ENCODE measurements at places on chromosomes 5 and 9.

DNA sequence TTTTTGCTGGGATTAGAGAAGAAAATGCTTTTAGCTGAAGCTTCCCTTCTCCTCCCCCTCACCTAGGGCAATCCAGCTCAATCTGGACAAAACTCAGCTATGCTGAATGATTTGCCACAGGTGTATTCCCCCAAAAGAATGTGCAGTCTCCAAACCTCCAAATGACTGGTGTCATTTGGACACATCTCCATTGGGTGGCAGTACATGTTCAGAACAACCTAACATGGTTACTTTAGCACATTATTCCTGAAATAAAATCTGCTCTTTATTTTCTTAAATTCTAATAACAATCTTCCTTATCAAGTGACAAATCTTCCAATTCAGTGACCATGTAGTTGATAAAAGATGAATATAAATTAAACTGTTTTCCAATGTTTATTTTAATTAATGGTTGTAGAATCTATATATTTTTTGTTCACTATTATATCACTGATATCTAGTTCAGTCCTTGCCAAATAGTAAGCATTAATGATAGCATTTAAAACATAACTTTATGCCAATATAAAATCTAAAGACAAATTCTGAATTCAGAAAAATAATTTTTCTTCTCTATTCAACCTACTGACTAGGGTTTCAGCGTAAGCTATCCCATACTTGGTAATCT is 61.3 kb upstream of the MOCS2 start:
- peak; percentile 13 for DNase-seq

DNA sequence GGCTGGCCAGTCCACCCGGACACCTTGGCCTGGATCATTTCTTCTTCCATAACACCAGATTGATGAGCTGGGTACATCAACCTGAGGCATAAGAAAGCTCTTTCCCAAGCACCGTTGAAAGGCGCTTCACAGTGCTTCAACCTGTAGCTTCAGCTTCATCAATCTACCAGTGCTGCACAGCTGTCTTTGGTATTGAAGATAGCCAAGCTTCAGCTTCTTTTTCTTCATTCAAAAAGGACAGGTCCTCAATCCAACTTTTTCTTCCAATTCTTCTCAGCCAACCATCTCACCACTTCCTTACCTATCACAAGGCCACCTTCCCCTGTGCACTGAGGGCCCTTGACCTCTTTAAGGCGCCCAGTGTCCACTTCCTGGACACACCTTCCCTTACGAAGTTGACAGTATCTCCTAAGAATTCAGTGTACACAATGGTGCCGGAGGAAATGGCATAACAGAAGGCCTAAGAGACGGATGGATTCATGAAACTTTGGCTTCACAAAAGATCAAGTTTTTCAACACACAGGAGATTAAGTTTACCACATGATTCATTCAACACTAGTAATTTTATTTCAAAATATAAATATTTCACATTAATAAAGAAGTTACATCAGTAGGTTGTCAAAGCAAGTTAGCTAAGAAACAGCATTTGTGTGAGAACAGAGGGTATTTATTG is 1.4 kb upstream of the CTNNAL1 start:
- no peak for DNase-seq

DNA sequence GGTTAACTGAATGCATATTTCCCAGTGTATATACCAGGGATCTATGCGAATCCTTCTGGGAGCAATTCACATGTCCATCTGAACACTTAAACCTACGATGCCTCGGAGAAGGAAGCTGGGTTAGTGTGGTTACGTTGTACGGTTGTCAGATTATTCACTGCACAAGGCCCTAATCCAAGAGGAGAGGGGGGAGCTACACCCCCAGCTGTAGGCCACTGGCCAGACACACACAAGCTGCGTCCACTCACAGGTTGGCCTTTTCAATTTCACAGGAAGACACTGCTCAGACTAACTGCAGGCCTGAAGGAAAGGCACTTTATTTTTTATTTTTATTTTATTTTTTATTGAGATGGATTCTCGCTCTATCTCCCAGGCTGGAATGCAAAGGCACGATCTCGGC is 184.5 kb upstream of the GNA14 start:
- no peak for DNase-seq

- DNase-seq: no peak
These were observed 27.9 kb downstream of the RFX3 start for GRCh38 chr9:3497857-3498256.

- DNase-seq: no peak
These were observed 12.3 kb upstream of the STING1 start for GRCh38 chr5:139494832-139495231.

GRCh38 chr5:39933061-39933460 is 508.3 kb upstream of the DAB2 start:
- DNase-seq: no peak

DNA sequence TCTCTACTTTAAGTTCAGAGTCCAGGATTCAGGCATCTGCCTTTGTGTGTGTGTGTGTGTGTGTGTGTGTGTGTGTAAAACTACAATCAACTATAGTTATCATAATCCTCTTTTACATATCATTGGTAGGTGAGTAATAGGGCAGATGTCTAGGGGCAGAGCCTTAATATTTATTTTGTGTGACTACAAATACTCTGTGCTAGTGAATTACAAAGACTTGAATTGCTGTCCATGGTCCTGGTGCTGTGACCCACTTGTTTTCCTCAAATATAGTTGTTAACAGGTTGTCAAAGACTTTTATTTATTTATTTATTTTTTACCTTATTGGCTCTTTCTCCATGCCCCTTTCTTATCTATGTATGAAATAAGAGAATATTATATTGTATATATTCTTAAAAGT is 196.8 kb downstream of the ANXA1 start:
- peak; percentile 15 for DNase-seq

- no peak for DNase-seq
These were observed 836.7 kb upstream of the CDH10 start for GRCh38 chr5:25481463-25481862.

DNA sequence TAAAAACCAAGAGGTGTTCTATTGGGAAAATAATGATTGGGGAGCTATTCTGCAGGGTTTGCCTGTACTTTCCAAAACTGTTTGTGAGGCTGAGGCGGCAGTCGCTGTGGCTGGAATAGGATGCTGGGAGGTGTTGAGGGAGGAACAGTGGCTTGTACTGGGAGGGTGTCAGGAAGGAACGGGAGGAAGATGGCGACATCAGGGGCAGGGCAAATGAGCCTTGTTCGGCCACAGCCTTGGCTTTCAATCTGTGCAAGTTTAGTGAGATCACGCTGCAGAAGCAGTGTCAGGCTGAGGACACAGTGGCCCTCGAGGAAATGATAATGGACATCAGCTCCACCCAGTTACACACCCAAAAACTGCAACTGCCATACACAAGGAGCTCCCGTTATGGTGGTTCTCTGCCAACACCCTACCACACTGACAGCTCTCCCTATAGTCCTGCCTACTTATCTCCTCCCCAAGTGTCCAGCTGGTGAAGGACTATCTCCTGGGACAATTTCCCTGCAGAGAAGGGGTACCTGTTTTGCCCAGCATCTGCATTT is 27.3 kb downstream of the KIF2A start:
- DNase-seq: no peak

DNA sequence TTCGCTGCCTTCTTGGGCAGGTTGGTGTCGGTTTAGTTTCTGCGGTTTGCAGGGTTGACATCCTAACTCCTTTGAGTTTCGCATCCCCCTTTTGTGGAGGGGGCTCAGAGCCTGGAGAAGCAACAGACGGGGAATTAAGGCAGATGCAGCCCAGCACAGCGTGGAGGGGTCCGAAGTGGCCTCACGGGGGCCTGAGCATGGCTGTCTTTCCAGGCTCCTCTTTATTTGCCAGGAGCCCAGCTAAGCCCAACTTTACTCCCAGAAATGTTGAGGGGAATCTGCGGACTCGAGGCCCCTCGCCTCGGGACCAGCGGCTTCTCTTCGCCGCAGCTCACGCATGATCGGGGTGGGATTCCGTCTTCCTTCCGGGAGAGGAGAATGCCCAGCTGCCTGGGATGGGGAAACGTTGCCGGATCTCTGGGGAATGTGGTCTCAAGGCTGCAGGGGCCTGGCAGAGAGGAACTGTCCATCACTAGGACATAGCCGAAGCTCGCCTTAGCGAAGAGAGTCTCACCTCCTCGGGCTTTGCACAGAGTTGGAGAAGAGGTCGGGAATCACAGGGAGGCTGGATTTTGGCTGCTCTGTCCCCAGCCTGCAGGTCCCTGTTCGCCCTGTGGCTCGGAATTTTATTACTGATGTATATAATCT is 1.3 kb downstream of the RAI14 start:
- DNase-seq: no peak

DNA sequence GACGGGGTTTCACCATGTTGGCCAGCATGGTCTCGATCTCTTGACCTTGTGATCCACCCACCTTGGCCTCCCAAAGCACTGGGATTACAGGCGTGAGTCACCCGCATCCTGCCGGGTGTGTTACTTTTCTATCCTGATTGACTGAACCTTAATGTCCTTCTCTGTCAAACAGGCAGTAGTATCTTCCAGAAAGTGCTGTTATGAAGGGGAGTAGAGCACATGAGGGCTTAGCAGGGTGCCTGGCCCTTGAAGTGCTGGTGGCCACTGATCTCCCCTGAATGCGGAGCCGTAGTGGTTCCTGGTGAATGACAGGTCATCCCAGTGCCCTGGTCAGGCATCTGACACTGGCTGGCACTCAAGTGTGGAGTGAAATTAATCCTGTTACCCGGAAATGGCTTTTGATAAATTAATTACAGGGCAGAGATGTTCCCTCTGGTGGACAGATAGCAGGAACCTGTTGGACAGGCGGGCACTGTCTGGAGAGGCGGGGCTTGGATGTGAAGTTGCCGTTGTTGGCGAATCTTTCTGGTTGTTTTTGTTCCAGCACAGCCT is 28.4 kb downstream of the PRRC2B start:
- no peak for DNase-seq

GRCh38 chr5:174707671-174708070 is 16.7 kb upstream of the MSX2 start:
- DNase-seq: no peak

GRCh38 chr5:38680094-38680825 is 123.8 kb upstream of the LIFR start:
- no peak for DNase-seq

- no peak for DNase-seq
These were observed 15.3 kb downstream of the RORB start for GRCh38 chr9:74512416-74512815.

DNA sequence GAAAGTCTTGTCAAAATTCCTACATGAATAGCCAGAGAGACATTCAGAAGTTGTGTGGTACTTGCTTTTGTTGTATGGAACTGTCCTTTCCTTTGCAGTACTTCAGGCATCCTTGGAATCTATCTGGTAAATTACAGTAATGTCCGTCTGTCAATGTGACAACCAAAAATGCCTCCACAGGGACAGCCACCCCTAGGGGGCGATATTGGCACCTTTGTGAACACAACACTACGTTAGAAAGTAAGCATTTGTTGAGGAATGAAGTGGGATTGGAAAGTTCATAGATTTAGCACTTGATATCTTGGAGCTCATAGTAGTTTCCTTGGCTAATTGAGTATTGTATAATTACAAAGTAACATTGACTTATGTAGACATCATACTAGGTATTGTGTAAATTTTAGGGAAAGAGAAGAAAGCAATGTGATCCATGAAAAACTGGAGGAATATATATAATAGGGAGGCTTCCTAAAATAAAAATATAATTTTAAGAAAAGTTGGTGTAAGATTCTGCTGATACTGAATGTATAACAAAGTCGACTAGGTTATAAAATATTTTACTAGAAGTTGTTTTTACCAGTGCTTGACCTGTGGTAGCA is 32.7 kb downstream of the TMEFF1 start:
- DNase-seq: peak; percentile 68

DNA sequence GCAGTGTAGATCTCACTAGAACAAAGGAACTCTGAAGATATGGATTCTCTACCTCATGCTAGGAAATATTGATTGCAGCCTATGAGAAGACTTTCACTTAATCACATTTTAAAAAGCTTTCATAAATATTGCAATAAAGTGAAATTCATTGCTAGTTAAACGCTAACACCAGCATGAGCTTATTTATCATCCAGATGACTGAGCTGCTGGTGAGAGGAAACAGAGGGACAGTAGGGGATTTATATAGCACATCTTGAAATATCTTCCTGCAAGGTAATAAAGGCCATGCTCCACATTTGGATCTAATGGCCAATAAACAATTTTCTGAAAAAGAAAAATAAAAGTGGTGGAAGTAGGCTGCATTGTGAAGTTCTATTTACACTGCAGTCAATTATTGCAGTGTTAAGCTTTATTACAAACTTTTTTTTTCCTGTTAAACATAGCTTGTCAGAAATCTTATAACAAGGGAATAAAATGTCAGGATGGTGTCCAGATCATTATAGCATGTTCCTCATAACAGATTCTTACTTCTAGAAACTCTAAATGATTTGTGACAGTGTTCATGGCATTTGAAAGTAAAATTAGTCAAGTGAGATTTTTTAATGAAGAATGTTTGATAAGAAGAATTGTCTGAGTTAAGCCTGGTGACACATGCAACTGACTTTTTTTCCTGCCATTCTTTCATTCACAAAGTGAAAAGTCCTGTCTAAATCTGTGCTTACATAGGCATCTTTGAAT is 342.6 kb downstream of the DMAC1 start:
- DNase-seq: no peak

- no peak for DNase-seq
These were observed 17.3 kb upstream of the SPTLC1 start for GRCh38 chr9:92132501-92132900.

GRCh38 chr9:111805262-111805661 is 10.5 kb upstream of the SHOC1 start:
- DNase-seq: no peak

DNA sequence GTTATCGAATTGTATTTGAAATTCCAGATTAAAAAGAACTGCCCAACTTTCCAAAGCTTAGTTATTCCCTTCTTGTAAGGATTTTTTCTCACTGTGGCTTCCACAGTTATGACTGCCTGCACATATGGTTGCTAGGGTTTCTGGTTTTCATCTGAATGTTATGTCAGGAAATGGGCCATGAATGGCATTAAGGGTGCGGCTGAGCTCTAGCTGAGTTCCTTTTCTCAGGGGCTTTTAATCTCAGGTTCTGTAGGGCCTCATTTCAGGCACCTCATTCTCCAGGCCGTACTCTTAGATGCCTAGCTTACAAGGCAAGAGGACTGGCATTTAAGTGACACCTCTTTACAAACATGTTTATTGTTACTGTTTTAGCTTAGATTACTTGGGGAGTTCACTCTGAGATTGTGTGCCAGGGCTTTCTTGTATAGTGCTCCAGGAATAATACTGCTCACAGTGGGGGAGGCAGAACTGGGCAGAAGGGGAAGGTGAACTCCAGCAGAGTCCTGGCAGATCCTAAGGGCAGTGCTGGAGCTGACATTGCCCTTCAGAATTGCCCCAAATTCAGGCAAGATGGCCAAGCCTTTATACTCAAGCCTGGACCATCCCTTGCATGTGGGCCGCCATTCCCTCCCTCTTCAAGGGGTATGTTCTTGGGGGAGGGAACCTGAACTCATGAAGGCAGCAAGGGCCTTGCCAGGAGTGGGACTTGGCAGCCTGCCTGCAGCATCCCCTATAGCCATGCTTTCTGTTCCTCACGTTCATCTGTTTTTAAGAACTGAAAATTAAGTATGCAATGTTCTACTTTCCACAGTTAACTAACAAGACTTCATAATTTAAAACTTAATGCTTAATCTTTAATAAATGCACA is 111.5 kb downstream of the KDM4C start:
- DNase-seq: peak; percentile 20

Data from NT2/D1 (cell line).